Diencephalon (tissue), 1 donor: ENCODE measurements at places on chromosomes 11 and 22. TPM values are rescaled to one million over a fixed set of nuclear protein-coding genes. Genes with fewer than 3 reads are reported as not detected.

The HBD gene
- not detected for total RNA-seq

The TMEM151A gene
- 23.5 TPM for total RNA-seq

The PNPLA5 gene
- 0.23 TPM for total RNA-seq

The GTF2H1 gene
- total RNA-seq, result 63.4 TPM

The MPZL2 gene
- 1.2 TPM for total RNA-seq

The AP5B1 gene
- 4.8 TPM for total RNA-seq

The OR8A1 gene
- 0.23 TPM for total RNA-seq

The C11orf91 gene
- total RNA-seq, result not detected

The TSPO gene
- 16.1 TPM for total RNA-seq

The OR8K3 gene
- total RNA-seq, result not detected

The PRR33 gene
- total RNA-seq, result not detected

The THRSP gene
- not detected for total RNA-seq

The PRG3 gene
- not detected for total RNA-seq

The TCF20 gene
- total RNA-seq, result 64.4 TPM

The NELL1 gene
- 77.5 TPM for total RNA-seq

The OR51I2 gene
- total RNA-seq, result not detected
